ENCODE measurements at places on chromosomes 7 and 10.

GRCh38 chr10:97102441-97102840, 83.3 kb downstream of the SLIT1 start:
- no peak for DNase-seq

DNA sequence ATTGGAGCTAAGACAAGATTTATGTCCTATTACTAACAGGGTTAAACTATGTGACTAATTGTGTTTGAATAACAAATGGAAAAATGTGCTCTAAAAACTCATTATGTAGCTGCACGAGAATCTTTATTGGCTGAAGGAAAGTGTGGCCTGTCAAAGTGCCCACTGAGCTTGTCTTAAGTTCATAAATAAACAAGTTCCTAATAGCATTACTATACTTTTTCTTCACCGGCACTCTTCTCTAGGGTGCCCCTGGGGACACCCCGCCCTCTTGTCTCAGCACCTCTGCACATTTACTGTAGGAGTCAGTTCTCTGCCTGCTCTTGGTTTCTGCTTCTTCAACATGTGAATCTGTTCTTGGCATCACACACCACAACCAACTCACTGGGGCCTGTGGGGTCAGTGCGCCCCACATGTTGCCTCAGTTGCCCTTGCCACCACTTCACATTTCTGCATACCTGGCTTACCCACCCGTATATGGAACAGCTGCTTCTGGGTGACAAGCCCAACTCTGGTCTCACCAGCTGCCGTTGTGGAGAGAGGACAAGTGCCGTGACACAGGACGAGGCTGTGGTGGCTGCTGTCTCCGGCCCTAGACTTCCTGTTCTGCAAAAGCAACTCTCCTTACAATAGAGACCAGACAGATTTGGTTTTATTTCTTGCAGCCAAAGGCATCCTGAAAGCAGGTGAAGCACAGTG, 96.3 kb upstream of the DDC start:
- DNase-seq = no peak

DNA sequence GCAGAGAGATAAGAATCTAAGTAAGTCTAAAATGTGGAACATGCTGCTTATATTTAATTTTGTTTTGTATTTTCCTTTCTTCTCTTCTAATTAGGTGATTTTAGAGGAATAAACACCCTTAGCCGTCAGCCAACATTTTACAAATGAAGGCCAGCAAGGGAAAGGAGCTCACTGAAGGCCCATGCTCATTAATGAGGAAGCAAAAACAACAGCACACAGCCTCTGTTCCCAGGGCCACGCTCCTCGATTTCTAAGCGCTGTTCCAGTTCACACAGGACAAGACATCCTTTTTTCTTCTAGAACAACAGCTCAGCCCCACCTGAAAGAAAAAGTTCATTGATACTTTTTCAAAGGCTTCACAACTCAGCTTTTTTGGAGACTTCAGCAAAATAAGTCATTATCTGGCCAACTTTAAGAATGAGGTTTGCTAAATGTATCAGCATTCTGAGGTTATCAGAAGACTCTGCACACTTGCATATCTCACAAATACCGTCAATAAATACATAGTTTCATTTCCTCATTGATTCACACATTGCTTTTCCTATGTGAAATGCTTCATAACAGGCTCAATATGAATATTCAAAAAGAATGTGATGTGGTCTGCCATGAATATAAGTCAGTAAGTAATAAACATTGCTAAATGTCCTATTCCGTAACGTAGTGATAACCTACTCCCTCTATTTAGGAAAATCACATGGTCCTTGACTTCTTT, 34.8 kb upstream of the SFMBT2 start:
- DNase-seq = no peak

- no peak for DNase-seq
Observed at GRCh38 chr7:26071622-26072456, 80.2 kb upstream of the NFE2L3 start.

DNA sequence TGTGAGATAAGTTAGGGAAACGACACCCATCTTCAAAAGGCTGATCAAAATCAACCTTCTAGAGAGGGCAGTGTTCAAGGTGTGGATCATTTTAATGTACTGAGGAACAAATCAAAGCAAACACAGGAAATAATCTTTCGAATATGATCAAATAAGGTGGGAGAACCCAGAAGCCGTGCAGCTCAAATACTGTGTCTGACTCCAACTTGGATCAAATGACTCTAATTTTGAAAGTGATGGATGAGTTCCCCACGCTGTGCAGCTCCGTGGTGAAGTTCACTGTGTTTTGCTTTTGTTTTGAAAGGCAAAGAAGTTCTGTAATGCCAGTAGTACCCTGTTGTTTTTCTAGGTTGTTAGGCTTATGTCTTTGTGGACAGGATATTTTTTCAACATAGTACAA, 250.9 kb downstream of the SFMBT2 start:
- DNase-seq = no peak
